ENCODE measurements at places on chromosomes 5 and 9.
A peak's percentile ranks its signal among the peaks of the same experiment; 100 is the strongest.

- H3K4me3 ChIP-seq: no peak overlapping the region
- H3K36me3 ChIP-seq: no peaks in the 10 kb centered on the region
- H3K4me1 ChIP-seq: no peaks in the 10 kb centered on the region
- DNase-seq: no peak
- H3K27me3 ChIP-seq: no peaks in the 10 kb centered on the region
Measured at GRCh38 chr5:157989296-157989695, 130.4 kb upstream of the CLINT1 start.

DNA sequence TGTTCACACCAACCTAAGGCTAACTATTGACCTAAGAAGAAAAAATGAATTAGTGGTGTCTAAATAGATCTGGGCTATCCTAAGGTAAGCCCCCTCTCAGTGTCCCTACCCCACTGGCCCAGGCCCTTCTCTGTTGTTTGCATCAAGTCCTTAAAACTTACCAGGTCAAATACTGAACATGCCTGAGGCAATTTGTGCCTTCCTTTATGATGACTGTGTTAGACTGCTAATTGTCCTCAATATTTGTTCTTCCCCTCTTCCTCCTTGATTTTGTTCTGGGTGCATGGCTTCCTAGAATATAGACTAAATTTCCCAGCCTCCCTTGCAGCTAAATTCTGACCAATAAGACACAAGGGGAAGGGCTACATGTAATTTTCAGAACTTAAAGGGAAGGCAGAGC, 199.9 kb downstream of the ADAMTS12 start:
- no peak overlapping the region for H3K27ac ChIP-seq
- no peaks in the 10 kb centered on the region for H3K4me1 ChIP-seq
- DNase-seq: no peak
- no peaks in the 10 kb centered on the region for H3K27me3 ChIP-seq

DNA sequence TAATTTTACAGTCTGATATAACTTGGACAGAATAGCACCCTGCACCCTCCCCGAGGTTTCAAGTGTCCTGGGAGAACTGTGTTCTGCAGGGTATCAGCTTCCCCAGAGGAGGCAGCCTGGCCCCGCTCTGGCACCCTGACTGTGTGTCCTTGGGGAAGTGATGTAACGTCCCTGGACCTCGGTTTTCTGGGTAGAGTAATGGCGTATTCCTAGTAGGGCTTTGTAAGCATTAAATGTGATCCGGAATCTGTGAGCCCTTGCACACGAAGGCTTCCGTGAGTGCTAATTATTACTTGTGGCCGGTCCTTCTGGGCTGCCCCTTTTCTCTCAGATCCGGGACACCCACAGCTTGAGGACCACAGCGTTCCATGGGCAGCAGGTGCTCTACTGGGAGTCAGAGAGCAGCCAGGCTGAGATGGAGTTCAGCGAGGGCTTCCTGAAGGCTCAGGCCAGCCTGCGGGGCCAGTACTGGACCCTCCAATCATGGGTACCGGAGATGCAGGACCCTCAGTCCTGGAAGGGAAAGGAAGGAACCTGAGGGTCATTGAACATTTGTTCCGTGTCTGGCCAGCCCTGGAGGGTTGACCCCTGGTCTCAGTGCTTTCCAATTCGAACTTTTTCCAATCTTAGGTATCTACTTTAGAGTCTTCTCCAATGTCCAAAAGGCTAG, 1.0 kb upstream of the CACFD1 start:
- H3K4me3 ChIP-seq: peak overlapping the region; percentile 96
- peak overlapping the region; percentile 97 for H3K27ac ChIP-seq
- no peak for DNase-seq
- H3K36me3 ChIP-seq: no peaks in the 10 kb centered on the region

DNA sequence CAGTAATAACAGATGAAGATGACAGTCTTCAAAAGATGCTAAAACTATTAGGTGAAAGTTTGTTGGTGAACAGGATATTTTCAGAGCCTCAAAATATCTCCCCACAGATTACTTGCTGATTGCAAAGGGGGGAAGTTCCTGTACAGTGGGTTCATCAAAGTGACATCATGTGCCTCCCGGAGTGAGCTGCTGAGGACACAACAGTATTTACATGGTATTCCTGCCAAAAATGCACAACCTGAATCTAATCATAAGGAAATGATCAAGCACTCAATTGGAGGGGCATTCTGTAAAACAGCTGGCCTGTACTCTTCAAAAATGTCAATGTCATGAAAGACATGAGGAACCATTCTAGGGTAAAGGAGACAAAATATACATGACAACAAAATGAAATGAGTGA, 18.9 kb upstream of the GLIS3 start:
- H3K27ac ChIP-seq: no peak overlapping the region
- H3K4me1 ChIP-seq: no peaks in the 10 kb centered on the region
- no peak overlapping the region for H3K4me3 ChIP-seq
- no peaks in the 10 kb centered on the region for H3K27me3 ChIP-seq

DNA sequence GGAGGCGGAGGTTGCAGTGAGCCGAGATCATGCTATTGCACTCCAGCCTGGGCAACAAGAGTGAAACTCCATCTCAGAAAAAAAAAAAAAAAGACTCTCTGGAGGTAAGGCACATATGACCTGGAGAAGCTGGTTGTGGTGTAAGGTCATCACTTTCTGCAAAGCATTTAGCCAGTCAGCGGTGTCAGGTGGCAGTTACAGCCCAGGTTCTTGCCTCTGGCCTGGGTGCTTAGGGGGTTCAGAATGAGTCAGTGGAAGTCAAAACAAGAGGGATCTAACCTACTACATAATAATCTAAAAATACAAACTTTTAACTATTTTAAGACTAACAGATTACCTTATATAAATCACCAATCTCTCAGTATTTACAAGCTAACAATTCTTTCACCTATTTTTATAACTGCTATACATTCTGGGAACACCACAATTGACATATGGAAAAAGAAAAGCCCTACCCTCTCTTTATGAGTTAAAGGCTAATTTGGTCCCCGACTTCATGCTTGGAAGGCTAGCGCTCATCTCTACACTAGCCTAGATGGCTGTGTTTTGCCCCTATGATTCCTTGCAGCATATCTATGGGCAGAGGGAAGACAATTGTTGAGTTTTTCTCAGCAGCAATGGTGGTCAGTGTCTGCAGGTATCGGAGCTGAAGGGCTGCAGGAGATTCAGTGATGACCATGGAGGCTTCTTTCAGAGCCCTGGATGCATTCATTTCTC, 29.2 kb downstream of the STOM start:
- H3K4me3 ChIP-seq: no peak overlapping the region
- H3K36me3 ChIP-seq: peaks cover 3% of the 10 kb centered on the region
- H3K4me1 ChIP-seq: no peaks in the 10 kb centered on the region

GRCh38 chr5:156037151-156037909, 289.6 kb upstream of the SGCD start:
- no peak overlapping the region for H3K4me3 ChIP-seq
- no peaks in the 10 kb centered on the region for H3K4me1 ChIP-seq
- no peak for DNase-seq
- H3K36me3 ChIP-seq: no peaks in the 10 kb centered on the region
- H3K27me3 ChIP-seq: no peaks in the 10 kb centered on the region

DNA sequence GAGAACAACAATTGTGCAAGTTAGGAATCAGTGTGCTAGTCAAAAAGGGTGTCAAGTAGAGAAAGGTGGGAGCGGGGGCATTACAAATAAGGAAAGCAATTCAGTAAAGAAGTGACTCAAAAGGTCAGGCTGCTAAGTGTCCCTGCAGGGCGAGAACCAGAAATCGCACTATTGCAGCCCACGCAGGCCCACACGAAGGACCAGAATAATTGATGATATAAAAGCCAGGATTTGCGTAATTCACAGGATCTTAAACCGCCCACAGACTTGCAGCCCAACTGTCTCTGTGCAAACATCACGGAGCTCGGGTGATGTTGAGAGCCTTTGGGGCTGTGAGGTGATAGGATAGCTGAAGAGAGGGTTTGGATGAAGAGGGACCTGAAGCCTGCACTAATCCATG, 349.0 kb downstream of the BRINP1 start:
- no peaks in the 10 kb centered on the region for H3K27me3 ChIP-seq
- H3K4me1 ChIP-seq: no peaks in the 10 kb centered on the region
- no peaks in the 10 kb centered on the region for H3K36me3 ChIP-seq
- H3K4me3 ChIP-seq: no peak overlapping the region
- H3K27ac ChIP-seq: no peak overlapping the region

All from tibial nerve (tissue), 4 donors.